CD4-positive, alpha-beta T cell treated with Interleukin-17A for 4 hours (primary cell): ENCODE measurements at places on chromosomes 12 and 14.

DNA sequence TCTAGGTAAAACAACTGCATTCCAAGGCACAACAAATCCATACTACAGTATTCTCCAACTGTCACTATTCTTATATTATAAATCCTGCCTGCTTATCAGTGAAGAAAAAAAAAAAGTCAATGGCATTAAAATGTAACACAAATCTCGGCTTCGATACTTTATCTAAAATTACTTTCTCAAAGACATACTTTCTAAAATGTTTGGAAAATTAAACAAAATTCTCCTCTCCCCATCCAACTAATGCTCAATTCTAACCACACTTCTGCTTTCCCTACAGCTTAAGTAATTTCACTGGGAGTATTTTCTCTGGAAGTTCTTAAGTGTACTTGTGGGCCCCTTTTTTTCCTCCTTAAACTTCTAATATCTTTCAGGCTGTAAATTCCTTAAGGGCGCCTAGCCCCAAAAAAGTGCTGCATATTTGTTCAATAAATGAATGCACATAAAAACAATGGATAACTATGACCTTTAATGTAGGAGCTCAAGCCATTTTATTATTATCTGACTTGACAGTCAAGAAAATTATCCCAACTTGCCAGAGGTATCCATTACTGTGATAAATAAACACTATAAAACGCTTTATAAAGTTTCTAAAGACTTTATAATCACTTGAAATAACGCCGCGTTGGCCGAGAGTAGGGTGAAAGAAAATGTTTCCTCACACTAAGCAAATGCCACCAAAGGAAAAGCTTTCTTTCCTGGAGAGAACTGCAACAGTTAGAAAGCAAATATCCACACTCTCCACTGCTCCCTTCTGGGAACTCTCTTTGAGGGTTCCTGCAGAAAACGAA lies 977 bp downstream of the HEATR5A start:
- DNase-seq: no peak

DNA sequence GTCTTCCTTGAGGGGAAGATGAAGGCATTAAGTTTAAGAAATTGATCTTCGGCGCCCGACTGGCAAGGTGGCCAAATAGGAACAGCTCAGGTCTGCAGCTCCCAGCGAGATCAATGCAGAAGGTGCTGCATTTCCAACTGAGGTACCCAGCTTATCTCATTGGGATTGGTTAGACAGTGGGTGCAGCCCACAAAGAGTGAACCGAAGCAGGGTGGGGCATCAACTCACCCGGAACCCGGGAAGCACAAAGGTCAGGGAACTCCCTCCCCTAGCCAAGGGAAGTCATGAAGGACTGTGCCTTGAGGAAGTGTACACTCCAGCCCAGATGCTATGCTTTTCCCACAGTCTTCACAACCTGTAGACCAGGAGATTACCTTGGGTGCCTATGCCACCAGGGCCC lies 45.2 kb upstream of the AVPR1A start:
- no peak for DNase-seq

GRCh38 chr12:10279937-10280336 lies 27.7 kb upstream of the KLRD1 start:
- no peak for DNase-seq

GRCh38 chr14:92644970-92645515 lies 103.4 kb downstream of the LGMN start:
- DNase-seq: no peak
